ENCODE measurements at places on chromosomes 1 and 21.

- DNase-seq, result no peak
These were observed 5.4 kb downstream of the PBX1 start for GRCh38 chr1:164564378-164564777.

DNA sequence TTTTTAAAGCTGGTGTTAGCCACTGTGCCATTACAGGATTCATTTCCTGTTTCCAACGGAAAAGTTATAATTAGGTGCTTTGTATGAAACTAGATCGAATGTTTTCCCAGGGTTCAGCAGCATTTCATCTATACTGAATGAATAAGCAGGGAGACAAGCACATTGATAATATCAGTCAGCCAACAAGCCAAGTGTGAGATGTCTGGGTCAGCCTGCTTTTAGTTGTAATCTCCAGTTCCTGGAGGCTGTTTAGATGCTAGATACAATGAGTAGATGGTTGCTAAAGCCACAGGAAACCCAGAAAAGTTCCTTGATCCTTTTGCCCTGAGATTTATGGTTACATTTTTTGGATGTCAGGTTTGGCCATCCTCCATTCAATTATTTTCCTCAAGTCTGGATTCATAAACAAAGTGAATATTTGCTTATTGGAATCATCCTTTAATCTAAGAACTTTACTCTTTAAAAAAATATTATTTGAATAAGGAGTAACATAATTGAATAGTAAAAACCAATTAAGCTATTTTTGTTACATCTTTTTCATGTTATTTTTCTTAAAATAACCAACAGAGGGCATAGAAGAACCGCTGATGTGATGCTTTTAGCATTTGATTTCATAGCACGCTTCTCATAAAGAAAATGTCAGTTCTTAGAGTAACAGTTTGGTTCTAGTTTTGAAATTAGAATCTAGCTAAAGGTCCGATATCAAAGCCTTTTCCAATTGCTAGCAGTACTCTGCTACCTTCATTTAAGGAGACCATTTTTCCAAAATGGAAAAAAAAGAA lies 76.6 kb downstream of the HSPA13 start:
- DNase-seq, result no peak

- DNase-seq, result no peak
These were observed 63.0 kb upstream of the PRDX6 start for GRCh38 chr1:173414136-173414535.

GRCh38 chr1:178143730-178144690 lies 50.1 kb downstream of the RASAL2 start:
- DNase-seq, result no peak

GRCh38 chr1:93623875-93624274 lies 57.8 kb downstream of the BCAR3 start:
- DNase-seq, result no peak

- no peak for DNase-seq
These were observed 144.1 kb upstream of the AJAP1 start for GRCh38 chr1:4510276-4510691.

- no peak for DNase-seq
These were observed 775 bp downstream of the HSPB7 start for GRCh38 chr1:16017076-16017460.

GRCh38 chr1:230916587-230917283 lies 48.4 kb upstream of the C1orf198 start:
- no peak for DNase-seq

DNA sequence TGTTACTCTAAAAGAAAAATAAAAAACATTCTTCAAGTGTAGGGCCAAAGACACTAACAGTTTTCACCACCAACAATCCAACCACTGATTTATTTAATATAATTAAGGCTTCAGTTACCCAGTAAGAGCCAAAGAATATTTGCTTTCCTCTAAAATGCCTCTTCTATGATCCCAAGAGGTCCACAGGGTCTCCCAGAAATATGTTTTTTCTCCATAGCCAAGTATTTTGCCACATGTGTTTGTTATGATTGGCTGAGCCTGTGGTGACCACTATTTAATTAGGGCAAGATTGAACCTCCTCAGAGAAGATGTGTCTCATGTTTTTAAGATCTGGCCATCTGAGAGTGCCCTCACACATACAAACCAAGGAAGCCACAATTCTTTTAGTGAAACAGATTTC lies 135.9 kb downstream of the TPR start:
- no peak for DNase-seq

GRCh38 chr1:241869022-241869421 lies 21.0 kb downstream of the EXO1 start:
- no peak for DNase-seq

DNA sequence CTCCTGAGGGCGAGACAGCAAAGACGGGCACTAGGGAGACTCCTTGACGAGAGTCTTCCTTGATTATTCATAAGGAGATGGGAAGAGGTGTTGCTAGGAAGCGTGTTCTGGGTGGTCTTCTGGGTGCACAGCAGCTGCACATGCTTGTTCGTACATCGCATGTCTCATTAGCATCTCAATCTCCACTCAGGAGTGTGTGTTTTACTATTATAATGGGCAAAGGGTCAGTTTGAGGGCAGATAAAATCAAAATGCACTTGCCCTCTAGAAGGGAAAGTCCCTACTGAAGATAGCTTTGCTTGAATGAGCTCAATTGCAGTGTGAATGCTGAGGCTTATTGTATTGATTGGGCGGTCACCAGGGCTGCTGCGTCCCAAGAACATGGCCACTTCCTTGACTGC lies 50.2 kb upstream of the SCCPDH start:
- no peak for DNase-seq

- no peak for DNase-seq
These were observed 61.1 kb upstream of the TINAGL1 start for GRCh38 chr1:31515056-31515775.

DNA sequence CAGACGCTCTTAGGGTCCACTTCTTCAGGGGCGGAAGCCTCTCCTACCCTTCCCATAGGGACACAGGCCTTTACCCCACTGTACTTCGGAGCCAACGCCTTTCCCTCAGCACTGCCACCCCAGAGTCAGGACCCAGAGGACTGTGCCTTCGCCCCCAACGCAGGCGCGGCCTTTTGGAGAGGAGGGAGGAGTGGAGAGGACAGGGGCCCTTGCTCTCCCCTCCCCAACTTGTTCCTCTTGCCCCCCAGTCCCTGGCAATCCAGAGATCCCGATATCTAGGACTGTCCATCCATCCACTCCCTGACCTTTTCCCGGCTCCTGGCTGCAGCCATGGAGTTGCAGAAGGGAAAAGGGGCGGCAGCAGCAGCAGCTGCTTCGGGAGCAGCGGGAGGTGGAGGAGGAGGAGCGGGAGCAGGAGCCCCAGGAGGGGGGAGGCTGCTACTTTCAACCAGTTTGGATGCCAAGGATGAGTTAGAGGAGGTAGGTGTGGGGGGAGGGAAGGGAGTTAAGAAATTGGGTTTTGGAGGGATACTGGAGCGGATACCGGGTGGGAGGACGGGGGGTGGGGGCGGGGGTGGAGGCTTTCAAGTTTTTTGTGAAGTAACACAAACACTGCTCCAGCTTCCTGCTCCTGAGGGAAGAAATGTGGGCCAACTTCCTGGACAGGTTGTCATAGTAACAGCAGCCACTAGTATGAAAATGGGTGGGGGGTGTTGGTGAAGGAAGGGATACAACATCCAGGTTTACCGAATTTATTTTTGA lies 636 bp downstream of the INTS3 start:
- DNase-seq, result peak; percentile 4

- DNase-seq, result peak; percentile 22
These were observed 6.4 kb upstream of the GUCA2B start for GRCh38 chr1:42146626-42147320.

GRCh38 chr1:7229186-7229585 lies 443.9 kb downstream of the CAMTA1 start:
- no peak for DNase-seq

- DNase-seq, result no peak
These were observed 46.9 kb downstream of the DOP1B start for GRCh38 chr21:36203603-36203889.

- no peak for DNase-seq
These were observed 163.5 kb downstream of the KCTD3 start for GRCh38 chr1:215730600-215730999.

- DNase-seq, result no peak
These were observed 40.5 kb downstream of the STPG1 start for GRCh38 chr1:24373044-24373443.

DNA sequence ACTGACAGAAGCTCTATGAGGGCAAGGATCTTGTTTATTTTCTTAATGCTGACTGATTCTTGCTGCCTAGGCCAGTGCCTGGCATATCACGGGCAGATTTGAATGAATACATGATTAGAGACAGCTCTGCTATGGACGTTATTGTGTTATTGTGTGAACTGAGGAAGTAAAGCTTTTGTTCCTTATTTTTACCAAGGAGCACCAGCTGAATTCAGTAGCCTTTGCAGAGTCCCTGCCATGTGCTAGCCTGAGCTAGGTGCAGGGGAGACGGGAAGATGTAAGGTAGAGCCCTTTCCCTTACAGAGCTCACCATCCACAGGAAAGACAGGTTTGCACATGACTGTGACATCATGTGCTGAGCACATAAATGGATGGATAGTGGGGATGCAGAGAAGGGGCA lies 36.0 kb upstream of the SCMH1 start:
- no peak for DNase-seq

GRCh38 chr1:55877437-55878232 lies 662.5 kb upstream of the USP24 start:
- no peak for DNase-seq

DNA sequence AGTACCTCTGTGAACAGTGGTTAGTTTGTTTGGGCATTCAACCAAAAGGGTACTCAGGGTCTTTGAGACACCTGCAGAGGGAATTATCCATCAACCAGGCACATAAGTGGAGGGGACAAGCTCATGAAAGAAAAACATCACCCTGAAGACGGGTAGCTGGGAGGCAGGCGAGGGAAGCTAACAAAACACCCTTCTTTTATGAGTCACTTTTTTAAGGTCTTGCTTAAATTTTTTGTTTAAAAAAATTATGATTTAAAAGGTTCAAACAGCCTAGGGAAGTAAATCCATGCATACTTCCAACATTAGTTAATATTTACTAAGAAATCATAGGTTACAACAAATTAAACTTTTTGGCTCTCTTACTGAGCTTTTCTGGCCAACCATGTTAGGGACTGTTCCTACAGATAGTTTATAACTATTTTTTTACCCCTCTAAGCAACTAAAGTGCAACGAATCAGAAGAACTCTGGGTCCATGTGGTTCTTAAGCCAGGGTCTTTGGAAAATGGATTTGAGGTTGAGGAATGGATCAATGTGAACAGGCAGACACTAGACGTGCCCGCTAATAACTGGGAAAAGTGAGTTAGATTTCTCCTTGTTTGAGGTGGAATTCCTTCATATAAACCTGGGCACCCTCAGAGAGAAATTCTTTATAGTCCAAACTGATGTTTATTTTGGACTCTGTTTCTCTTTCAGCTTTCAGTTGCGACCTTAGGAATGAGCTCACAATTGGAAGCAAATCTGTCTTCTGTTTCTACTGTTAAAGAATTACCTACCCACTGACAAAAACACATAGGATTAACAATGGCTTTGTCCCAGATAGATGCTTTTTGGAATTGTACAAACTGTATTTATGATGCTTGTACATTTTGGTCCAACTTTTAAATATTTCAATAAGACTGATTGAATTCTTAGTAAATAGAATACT lies 123.0 kb downstream of the LYPLAL1 start:
- no peak for DNase-seq

DNA sequence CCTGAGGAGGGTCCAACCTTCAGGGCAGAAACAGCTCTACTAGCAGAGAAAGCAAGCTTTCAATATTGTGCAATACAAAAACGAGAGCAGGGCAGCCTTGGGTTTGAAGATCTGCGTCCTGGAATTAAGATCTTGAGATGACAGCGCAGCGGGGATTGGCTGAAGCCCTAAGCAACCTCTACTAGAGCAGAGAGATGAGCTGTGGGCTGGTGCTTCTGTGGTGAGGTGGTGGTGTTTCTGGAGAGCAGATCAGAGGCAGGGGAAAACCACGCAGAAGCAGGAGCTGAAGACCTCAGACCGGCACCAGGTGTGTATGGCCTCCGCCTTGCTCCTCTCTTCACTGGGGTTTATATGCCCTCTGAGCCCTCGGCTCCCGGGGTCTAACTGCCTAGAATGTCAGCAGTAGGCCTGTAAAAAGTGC lies 12.5 kb downstream of the TRAF3IP3 start:
- peak; percentile 68 for DNase-seq

- DNase-seq, result no peak
These were observed 132.5 kb upstream of the LYPLAL1 start for GRCh38 chr1:219041141-219041540.

- peak; percentile 36 for DNase-seq
These were observed 30.8 kb upstream of the RPTN start for GRCh38 chr1:152189657-152190442.

DNA sequence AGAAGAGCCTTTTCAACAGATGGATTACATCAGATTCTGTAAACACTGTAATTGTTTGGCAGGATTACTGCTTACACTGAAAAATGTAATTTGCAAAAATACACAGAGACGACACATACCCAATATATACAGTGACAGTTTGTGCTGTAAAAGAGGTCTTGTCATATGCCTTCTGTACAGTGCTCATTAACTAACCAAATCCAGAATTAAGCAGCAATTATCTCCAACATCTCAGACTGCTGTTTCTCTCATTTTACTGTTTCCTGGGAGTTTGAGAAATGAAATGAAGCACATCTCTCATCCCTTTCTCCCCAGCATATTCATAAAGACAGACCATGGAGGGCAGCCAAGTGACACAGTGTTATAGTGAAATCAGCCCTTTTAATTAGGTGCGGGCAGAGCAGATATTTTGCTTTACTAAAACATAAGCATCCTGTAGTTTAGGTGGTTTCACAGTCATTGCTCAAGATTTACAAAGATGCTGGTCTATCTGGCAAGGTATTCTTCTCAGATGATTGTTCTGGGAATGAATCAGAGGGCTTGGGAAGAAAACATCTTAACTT lies 618.4 kb upstream of the USP24 start:
- no peak for DNase-seq

GRCh38 chr1:2404890-2405511 lies 7.4 kb downstream of the PEX10 start:
- no peak for DNase-seq

DNA sequence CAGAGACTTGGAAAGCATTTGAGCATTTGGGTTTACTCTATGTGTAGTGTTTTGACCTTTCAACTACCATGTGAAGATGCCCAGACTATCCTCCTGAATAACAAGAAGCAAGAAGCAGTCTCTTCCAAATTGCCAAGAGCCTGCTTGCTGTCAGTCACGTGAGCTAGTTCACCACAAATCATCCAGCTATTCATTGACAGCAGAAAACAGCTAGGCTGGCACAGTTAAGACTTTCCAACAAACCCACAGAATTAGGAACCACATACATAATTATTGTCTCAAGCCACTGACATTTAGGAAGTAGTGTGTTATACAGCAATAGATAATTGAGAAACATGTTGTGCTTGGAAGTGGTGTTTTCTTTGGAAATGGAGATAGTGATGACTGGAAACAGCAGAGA lies 1652.0 kb downstream of the NCAM2 start:
- no peak for DNase-seq

- DNase-seq, result no peak
These were observed 334.3 kb upstream of the ADAMTS5 start for GRCh38 chr21:27301220-27301619.

GRCh38 chr1:101259744-101260148 lies 22.9 kb downstream of the S1PR1 start:
- DNase-seq, result no peak

Measured in stimulated activated CD8-positive, alpha-beta memory T cell treated with anti-CD3 and anti-CD28 coated beads, Interleukin-4, amount 100 ng/mL, for 1 hour (primary cell).